ENCODE measurements at places on chromosomes 3 and 15.

GRCh38 chr15:101441696-101442095 is 47.8 kb downstream of the PCSK6 start:
- no peak for DNase-seq

DNA sequence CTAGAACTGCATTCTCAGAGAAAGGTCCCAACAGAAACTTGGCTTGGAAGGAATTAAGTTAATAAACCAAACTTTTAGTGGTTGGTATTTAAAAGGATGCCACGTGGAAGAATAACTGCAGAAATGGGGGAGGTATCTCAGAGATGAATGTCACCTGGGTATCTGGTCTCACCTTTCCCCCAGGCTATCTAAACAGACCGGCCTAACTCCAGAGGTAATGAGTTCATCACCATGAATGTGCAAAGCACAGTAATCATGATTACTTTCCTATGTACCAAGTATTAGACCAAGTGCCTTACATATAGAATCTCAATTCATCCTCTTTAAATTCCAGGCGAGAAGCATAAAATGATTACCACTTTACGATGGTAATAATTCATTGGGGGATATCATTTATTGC is 80.8 kb downstream of the FBN1 start:
- peak; percentile 62 for DNase-seq

DNA sequence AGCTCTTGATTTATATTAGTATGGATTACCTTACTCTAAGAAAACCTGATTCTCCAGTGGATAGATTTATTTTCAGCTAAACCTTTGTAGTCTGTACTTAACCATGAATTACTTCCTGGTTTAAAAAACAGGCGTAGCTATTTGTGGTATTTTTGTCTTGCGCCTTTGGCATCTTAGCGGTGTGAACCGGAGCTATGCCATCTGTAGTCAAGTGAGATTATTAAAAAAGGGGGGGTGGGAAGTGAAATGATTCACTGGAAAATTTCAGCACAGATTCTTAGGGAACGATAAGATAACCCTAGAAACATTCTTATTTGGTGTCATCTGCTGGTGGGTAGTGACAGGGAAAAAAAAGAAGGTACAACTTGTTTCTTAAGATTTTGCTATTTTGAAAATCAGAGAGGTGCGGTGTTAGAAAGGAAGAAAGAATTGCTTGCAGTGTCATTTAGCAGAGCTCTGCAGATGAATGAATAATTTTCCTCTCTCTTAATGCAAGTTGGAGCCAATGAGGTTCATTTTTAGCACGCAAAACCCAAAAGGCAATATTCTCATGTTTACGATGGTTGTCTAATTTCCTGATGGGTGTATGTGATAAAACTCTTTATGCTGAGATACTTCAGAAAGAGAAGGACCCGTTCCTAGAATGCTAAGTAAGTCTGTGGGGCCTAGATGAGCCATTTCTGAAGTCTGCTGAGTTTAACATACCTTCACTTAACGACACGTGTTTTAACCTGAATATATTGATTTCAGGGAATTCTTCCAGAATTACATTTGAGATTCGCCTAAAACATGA is 44.0 kb downstream of the PSMD6 start:
- peak; percentile 47 for DNase-seq

DNA sequence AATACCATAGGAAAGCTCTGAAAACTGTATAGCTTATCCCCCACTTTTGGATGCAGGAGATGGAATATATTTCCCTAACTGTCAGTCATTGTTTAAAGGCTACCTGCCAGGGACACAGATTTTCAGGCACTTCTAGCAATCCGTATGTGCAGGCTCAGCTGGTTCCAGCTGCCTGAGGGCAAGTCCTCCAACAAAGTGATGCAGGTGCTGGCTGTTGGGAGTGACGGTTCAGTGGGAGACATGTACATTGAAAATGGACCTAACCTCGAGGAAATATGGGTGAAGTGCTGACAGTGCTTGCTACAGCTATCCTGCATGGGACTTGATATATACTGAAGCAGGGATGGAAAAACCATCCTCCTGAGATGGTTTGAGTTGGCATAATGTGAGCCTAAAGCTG is 153.1 kb upstream of the GAP43 start:
- no peak for DNase-seq

DNA sequence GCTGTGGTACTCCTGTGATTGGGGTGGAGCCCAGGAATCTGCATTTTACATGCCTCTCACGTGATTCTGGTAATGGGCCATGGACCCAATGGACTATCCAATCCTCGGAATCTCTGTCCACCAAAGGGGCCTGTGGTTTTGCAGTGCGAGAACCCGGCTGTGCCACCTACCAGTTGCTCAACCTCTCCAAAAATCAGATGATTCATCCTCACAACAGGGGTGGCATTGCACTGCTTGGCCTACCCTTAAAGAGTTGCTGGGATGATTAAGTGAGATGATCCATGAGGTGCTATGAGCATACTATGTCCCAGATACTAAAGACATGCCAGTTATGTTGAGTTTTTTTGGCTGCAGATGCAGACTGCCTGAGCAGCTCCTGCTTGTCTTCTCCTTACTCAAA is 5.1 kb downstream of the ANP32A start:
- peak; percentile 62 for DNase-seq

DNA sequence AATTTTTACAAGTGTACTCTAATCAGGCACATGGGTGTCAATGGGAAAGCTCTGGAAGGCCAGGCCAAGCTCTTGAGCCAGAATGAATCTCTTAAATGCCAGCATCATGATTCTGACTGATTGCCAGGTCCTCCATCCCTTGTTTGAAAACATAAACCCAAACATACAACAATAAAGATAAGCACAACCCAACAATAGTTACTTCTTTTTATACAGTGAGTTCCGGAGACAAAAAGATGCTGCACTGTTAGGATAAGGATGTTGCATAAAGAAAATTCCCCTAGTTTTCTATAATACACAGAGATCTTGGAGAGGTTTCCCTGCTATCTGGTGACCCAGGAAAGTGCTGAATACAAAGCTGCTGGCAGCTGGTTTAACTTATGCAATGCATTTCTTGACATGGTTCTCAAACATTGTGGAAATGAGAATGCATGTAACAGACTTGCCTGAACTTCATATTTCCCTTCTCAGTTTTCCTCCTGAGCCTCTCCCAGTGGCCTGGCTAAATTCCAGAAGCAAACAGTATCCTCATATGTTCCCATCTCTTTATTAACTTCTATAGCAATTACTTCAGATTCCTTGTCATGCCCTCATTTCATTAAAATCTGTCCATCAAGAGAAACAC is 180.1 kb upstream of the PRICKLE2 start:
- DNase-seq: no peak

GRCh38 chr3:190175490-190175889 is 54.8 kb upstream of the P3H2 start:
- peak; percentile 60 for DNase-seq

DNA sequence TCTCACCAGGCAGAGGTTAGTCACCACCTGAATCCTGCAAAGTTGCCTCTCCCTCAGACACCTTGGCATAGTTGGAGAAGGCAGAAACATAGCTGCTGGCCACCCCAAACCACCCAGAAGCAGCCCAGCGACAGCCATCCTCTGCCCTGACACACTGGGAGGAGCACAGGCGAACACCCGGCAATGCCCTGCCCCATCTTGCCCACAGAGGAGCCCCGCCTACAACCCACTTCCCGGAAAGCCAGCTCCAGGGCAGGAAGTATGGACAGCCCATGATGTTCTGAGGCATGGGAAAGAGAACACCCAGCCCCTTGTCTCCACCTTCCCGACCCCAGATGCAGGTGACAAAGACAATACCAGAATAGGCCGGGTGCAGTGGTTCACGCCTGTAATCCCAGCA is 12.6 kb upstream of the SHISA5 start:
- no peak for DNase-seq

DNA sequence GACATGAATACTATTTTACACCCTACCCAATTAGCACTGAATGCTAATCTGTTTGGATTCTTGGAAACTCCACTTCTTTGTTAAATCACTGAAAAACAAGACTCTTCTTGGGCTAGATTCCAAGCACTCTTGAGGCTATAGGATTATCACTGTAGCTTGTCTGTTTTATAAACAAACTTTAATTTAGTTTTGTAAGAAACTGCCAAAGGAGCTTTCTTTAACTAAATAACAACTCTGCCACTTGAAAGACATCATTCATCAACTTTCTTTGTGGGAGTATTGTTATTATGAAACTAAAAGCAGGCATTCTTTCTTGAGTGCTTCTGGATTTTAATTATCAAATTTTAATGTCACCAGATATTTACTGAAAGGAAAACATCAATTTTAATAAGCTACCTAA is 24.1 kb downstream of the CBLB start:
- no peak for DNase-seq

DNA sequence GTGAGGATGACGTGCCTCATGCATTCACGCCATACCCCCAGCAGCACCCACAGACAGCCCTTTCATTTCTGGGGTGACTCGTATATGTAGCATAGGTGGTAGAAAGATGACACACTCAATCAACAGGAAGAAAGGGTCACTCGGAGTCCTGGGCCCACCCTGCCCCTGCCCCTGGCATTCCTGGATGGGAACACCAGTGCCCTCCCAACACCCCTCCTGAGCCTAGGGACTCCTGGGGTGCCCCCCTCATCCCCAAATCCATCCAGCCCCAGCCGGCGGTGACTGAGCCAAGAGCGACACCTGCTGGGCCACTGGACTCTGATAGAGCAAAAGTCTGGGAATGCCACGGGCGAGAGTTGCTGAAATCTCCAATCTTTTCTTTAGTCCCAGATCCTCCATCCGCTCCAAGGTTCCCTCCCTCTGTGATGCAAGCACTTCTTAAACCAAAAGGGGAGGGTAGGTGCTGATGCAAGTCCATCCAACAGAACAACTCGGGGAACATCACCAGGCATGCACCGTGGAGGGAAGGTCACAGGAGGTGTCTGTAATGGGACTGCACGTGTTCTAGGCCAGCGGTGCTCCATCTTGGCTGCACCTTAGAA is 31.1 kb downstream of the ACAN start:
- peak; percentile 27 for DNase-seq
